ENCODE measurements at places on chromosomes 1 and 21. TPM values are rescaled to one million over a fixed set of nuclear protein-coding genes. Genes with fewer than 3 reads are reported as not detected.

DNA sequence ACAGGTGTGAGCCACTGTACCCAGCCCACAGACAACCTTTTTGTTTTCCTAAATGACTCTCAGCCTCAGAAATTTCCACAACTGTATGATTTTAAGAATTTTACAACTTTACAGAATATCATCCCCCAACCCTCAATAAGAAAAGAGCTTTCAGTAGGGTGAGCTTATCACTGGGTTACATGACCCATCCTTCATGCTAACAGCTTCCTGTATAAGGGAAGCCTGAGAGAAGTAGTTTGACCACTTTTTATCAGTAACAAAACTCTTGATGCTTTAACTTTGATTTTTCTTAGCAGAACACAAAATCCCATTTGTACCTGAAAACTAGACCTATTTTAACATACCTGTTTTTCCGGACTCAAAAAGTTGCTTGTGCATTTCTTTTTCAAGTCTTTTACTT lies 9.7 kb upstream of the MYBPHL start:
- no peak overlapping the region for H3K4me3 ChIP-seq
- no peak for DNase-seq
- H3K36me3 ChIP-seq, result peaks cover 93% of the 10 kb centered on the region
- no peaks in the 10 kb centered on the region for H3K4me1 ChIP-seq
- H3K27me3 ChIP-seq, result no peaks in the 10 kb centered on the region

DNA sequence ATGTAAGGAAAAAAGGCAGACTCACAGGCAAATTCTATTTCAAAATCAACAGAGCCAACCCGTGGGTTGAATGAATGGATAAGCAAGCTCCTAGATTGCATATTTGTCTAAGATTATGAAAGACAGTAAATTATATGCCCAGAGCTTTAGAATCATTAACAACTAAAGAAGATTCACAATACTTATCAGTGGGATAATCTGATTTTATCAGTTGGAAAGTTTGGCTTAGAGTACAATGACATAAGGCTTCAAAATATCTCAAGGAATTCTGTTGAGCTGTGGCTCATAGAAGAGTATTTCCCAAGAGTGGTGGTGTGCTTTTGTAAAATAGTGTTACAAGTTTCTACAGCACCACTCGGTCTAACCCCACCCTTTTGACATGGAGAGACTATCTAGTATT lies 85.5 kb downstream of the ADAMTS1 start:
- H3K27me3 ChIP-seq, result no peaks in the 10 kb centered on the region
- no peaks in the 10 kb centered on the region for H3K36me3 ChIP-seq
- H3K4me1 ChIP-seq, result no peaks in the 10 kb centered on the region
- DNase-seq, result no peak
- no peak overlapping the region for H3K4me3 ChIP-seq
- H3K27ac ChIP-seq, result no peak overlapping the region

DNA sequence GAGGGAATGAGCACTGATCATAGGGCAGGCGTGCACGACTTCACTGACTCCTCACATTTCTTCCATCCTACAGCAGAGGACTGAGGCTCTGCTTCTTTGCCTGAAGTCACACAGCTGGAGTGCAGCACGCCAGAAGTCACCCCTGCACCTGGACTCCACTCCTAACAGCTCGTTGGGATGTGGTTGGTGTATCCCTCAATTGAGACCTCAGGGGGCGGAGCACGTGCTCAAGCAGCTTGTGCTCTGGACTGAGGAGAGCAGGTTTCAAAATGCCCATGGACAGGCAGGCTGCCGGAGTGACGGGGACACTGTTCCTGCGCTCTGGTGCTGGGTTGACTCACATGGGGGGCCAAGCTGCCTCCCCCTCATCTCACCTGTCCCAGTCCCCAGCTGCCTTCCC lies 13.9 kb downstream of the CHIT1 start:
- no peak overlapping the region for H3K27ac ChIP-seq
- H3K4me1 ChIP-seq, result peaks cover 11% of the 10 kb centered on the region
- H3K4me3 ChIP-seq, result no peak overlapping the region
- no peak for DNase-seq
- H3K36me3 ChIP-seq, result no peaks in the 10 kb centered on the region

The ZNF691 gene
- 6.0 TPM for polyA plus RNA-seq

DNA sequence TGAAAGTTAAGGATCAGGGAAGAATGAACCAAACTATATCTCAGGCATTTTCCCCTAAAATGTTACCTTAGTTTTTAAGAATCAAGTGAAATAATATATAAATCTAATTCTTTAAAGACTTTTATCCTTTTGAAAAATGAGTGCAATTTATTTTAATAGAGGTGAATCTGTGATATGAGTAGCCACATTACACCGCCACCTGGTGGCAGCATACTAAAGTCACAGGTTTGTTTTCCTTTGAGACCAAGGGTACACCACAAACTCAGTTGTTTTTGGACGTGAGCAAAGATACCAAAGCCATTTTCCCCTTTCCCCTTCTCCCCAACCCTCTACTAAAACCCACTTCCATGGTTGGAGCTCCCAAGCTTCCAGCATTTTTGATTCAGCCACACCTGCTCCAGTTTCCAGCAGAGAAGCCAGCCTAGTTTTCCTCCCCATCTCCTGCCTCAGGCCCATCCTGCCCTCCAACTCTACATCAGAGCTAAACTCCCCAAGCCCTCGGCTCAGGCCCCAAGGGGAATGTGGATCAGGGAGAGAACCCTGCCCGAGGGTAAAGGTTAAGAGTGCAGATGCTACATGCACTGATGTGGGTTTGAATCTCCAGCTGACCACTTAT lies 22.9 kb upstream of the LDLRAP1 start:
- no peaks in the 10 kb centered on the region for H3K36me3 ChIP-seq
- H3K27ac ChIP-seq, result no peak overlapping the region
- H3K27me3 ChIP-seq, result no peaks in the 10 kb centered on the region

GRCh38 chr1:243269461-243269801 lies 13.6 kb downstream of the SDCCAG8 start:
- no peak overlapping the region for H3K27ac ChIP-seq
- no peak overlapping the region for H3K4me3 ChIP-seq
- H3K36me3 ChIP-seq, result peaks cover 41% of the 10 kb centered on the region
- H3K27me3 ChIP-seq, result no peaks in the 10 kb centered on the region
- no peak for DNase-seq

The DNASE2B gene
- polyA plus RNA-seq, result 0.20 TPM

DNA sequence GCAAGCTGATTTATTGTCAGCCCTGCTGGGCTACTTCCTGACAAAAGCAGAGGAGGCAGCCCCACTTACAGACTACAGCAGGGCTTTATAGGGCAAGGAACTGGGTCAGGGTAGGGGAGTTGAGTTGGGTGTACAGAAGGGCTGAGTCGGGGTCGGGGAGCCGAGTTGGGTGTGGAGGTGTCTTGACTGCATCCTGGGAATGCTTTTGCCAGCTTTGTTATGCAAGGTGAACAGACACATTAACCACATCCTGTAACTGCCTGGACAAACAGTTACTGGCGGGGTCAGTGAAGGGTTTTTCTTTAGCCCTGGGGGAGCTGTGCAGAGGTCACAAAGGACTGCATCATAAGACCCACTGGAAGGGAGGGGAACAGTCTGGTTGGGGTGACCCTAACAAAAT lies 39.1 kb upstream of the GBP5 start:
- peak; percentile 13 for DNase-seq
- no peaks in the 10 kb centered on the region for H3K36me3 ChIP-seq
- H3K27me3 ChIP-seq, result no peaks in the 10 kb centered on the region
- H3K4me1 ChIP-seq, result peaks cover 21% of the 10 kb centered on the region
- H3K27ac ChIP-seq, result no peak overlapping the region
- H3K4me3 ChIP-seq, result no peak overlapping the region

DNA sequence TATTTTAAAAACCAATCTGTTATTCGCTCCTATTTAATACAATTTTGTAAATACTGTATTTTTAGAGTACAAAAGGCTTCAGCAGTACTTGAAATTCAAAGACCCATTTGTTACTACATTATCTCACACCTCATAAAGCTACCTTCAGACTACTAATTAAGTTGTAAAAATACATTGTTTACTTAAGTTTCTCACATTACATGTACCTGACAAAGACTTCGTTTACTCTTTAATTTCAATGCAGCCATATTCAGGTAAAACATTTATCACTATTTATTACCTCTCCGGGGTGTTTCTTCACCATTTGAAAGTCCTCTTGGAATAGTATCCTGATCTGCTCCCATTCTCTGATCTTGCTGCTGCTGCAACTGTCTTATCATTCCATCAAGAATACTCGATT lies 55.2 kb downstream of the BRWD1 start:
- H3K27me3 ChIP-seq, result no peaks in the 10 kb centered on the region
- H3K27ac ChIP-seq, result no peak overlapping the region
- H3K36me3 ChIP-seq, result peaks cover 98% of the 10 kb centered on the region
- no peaks in the 10 kb centered on the region for H3K4me1 ChIP-seq
- H3K4me3 ChIP-seq, result no peak overlapping the region

GRCh38 chr1:109728870-109729269 lies 12.0 kb downstream of the GSTM3 start:
- no peaks in the 10 kb centered on the region for H3K27me3 ChIP-seq
- peak overlapping the region; percentile 40 for H3K27ac ChIP-seq
- H3K36me3 ChIP-seq, result peaks cover 8% of the 10 kb centered on the region
- H3K4me3 ChIP-seq, result no peak overlapping the region
- peak; percentile 61 for DNase-seq

DNA sequence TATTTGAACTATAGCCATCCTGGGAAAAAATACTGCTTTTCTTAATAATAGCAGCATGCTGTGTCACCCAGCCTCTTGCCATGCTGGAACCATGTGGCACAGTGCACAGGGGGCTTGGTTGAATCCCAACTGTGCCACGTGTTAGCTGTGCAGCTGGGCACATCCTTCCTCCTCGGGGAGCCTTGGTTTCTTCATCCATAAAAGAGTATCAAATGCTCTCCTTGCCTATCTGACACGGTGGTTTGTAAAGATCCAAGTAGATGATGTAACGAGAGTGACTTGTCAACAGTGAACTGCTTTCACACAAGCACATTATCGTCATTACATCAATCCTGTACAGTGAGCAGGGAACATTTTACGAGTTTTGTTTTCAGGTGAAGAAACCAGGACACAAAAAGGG lies 24.4 kb downstream of the VASH2 start:
- H3K27ac ChIP-seq, result no peak overlapping the region
- DNase-seq, result no peak
- H3K27me3 ChIP-seq, result no peaks in the 10 kb centered on the region
- H3K36me3 ChIP-seq, result no peaks in the 10 kb centered on the region
- no peaks in the 10 kb centered on the region for H3K4me1 ChIP-seq

DNA sequence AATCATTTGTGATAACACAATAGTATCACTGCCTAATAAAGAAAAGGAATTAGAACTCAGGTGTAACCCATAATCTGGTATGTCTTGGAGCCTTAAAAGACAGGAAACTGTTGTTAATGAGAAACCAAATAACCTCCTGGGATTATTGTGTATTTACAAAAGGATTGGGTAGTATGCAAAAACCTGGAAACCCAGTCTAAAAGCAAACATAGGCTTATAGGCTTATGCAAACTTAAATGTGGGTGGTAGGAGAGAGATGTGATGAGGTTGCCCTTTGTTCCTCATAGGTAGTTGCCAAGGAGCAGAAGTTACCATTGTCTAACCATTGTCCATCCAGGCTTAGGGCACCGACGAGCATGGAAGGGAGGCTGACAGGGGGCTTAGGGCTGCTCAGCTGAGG lies 165.8 kb downstream of the AK5 start:
- DNase-seq, result peak; percentile 21
- H3K36me3 ChIP-seq, result no peaks in the 10 kb centered on the region
- H3K27ac ChIP-seq, result no peak overlapping the region
- H3K27me3 ChIP-seq, result no peaks in the 10 kb centered on the region
- no peaks in the 10 kb centered on the region for H3K4me1 ChIP-seq

The KCNE2 gene
- polyA plus RNA-seq, result 235 TPM

The CDK11B gene
- 21.6 TPM for polyA plus RNA-seq
